Tibial artery (tissue), 4 donors: ENCODE measurements at places on chromosomes 3 and 15.
A peak's percentile ranks its signal among the peaks of the same experiment; 100 is the strongest.

DNA sequence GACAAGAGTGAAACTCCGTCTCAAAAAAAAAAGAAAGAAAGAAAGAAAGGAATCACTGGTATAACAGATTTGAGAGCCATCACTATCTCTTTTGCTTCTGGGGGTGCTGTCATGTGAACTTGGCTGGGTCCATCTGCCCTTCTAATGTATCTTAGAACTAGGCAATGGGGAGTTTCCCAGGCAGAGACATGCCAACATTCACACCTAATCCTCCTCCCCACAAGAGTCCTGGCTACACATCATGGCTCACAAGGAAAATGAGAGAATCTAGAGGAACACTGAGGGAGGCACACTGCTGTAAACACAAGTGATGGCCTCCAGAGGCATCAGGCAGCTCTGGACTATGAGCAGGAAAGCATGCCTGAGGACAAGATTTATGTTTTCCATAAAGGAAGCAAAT lies 67.8 kb upstream of the PPP2R3A start:
- no peak for DNase-seq

DNA sequence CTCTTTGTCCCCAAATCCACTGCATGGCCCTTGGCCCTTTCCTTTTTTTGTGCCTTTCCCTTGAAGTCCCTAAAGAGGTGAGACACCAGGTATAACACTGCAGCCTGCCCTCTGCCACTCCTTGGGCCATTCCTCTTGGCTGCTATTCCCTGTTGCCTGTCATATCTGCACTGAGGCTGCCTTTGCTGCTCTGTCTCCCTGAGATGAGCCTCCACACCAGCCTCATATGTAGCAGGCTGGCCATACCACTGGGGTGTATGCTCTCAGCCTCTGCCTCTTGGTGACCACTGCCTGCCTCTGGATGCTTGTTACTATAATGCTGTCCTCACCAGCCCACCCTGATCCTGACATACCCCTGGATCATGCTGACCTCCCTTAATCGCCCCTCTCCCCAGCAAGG lies 252.0 kb downstream of the CLSTN2 start:
- no peak for DNase-seq

- DNase-seq: no peak
Observed at GRCh38 chr3:193830791-193831191, 237.8 kb downstream of the OPA1 start.

GRCh38 chr3:159208050-159208449 lies 406.2 kb downstream of the MFSD1 start:
- DNase-seq: no peak

DNA sequence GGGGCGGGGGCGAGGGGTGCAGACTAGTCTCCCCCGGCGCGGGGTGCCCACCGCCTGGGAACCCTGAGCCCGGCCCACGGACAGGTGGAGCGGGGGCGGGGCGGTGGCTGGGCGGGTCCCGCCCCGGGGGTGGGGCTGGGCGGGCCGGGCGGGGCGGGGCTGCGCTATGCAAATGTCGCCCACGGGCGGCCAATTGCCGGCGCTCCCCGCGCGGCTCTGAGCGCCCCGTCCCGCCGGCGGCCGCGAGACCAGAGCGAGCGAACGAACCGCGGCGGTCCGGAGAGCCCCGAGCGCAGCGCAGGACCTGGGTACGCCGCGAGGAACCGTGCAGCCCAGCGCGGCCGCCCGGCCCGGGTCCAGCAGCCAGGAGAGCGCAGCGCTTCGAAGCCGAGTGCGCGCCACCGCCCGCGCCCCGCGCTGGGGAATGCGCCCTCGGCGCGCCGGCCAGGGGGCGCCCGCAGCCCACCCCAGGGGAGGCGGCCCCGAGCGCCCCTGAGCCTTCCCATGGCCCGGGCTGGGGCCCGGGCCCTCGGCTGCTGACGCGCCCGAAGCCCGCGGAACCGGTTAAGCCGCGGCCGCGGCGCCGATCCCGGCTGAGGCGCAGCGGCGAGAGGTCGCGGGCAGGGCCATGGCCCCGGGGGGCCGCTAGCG lies at the start of gene SEMA3F:
SEMA3F (plus strand) TSS at position 485 of the 651 bp plus-strand sequence. CDS start 4,299 bp downstream, outside the sequence.
- DNase-seq: peak; percentile 80

DNA sequence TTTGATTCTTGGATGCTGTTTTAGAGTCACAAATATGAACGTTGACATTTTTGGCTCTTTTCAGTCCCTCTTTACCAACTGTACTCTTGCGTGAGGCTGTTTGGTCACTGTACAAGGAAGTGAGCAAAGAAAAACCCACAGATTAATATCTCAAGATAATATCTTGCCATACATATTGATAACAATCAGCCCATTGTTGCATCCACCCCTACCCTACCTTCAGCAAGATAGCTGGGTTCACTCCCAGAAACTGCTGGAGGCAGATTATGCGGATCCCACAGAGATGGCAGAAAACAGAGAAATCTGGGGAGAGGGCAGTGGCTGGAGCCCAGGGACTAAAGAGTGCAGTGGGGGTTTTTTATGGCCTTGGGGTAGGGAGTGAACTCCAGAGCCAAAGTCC lies 29.9 kb upstream of the MFSD1 start:
- DNase-seq: no peak

GRCh38 chr3:120460181-120460790 lies 9.5 kb upstream of the FSTL1 start:
- DNase-seq: no peak

GRCh38 chr15:49875392-49875791 lies 243.6 kb downstream of the ATP8B4 start:
- no peak for DNase-seq

GRCh38 chr15:31489801-31490646 lies 163.4 kb downstream of the KLF13 start:
- no peak for DNase-seq

DNA sequence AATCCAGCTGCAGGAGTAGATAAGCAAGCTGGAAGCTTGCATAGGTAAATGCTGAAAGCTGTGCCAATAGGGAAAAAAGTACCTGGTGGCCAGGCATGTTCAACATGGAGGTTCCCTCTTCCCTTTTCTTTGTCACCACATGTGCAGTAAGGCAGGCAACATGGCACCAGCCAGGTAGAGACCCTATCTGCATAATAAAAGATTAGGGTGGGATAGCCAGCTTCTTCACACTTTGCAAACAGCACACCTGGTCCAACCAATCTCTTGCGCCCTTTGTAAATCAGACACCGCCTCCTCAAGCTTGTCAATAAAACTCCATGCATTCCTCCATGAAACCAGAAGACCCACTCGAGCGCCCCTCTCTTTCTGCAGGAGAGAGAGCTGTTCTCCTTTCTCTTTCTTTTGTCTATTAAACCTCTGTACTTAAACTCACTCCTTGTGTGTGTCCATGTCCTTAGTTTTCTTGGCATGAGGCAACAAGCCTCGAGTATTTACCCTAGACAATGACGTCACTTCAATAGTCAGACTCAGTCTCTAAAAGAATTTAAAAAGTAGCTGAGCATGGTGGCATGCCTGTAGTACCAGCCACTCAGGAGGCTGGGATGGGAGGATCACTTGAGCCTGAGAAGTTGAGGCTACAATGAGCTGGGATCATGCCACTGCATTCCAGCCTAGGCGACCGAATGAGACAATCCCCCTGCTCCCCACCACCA lies 256.3 kb downstream of the SCAPER start:
- no peak for DNase-seq

GRCh38 chr15:78663703-78664102 lies 22.7 kb upstream of the CHRNB4 start:
- DNase-seq: no peak

GRCh38 chr15:59329570-59330350 lies 42.9 kb downstream of the MYO1E start:
- peak; percentile 29 for DNase-seq

GRCh38 chr15:70741107-70741531 lies 22.2 kb downstream of the UACA start:
- peak; percentile 87 for DNase-seq

DNA sequence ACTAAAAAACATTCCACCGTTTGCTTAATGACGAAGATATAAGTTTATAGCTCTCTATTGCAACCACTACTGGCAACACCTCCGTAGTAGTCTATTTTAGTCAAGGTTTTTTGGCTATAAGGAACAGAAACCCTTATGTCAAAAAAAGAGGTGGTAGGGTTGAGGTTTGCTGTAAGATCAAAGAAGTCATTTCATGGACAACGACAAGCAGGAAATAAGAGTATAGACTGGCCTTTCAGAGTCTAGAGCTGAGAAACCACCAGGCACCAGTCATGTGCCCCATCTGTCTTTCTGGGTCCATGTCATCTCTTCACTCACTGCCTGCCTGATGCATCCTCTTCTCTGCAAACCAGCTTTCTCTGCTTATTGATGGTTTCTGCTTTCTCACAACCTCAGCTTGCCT lies 42.7 kb downstream of the THBS1 start:
- DNase-seq: no peak

GRCh38 chr3:11536132-11536935 lies 107.4 kb downstream of the VGLL4 start:
- peak; percentile 59 for DNase-seq

- DNase-seq: no peak
Observed at GRCh38 chr15:67406257-67406861, 114.6 kb upstream of the C15orf61 start.

DNA sequence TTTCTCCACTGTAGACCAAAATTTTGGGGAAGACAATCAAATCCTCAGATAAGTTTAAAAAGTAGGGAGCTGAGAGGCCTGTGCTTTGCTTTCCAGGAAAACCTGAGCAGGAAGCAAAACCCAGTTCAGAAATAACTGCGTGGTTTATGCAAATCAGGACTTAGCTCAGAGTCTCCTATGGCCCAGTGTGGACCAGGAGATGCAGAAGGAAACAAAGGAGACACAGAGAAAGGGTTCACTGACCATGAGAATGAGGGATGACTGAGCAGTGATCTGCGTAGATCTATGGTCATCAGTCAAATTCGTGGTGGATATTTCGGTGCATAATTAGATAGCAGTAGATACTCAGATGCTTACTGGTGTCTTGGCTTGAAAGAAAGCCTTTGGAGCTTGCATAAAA lies 196.6 kb downstream of the TPRG1 start:
- DNase-seq: no peak

DNA sequence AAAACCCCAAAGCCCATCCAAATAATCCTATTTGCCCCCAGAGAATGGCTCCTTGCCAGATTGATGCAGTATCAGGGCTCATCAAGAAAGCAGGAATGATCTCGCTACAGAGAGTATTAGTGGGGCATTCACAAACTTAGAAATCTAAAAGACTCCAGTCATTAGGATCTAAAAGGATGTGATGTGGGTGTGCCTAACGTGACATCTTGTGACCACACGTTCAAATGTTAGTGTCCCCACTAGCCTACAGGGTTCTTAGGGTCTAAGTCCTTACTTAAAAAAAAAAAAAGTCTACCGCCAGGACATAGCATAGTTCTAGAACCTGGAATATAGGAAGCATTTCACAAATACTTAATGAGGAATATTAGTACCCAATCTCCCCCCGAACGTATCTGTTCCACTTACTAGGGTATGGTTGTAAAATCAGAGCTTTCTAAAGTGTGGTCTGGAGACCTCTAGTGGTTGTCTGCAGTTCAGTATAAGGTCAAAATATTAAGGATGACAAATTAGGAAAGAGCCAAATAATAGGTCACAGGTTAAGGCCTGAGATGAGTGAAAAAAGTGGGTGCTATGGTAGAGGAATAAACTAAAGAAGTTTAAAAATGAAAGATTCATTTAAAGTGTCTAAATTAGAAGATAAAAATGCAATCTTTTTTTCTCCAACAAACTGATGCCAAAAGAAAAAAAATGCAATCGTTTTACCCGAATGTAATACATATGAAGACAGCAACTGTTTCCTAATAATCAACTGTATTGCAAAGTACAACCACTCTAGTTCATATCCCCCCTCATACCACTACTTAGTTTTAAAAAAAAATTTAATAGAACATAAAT lies 4.2 kb upstream of the CHRM5 start:
- no peak for DNase-seq

DNA sequence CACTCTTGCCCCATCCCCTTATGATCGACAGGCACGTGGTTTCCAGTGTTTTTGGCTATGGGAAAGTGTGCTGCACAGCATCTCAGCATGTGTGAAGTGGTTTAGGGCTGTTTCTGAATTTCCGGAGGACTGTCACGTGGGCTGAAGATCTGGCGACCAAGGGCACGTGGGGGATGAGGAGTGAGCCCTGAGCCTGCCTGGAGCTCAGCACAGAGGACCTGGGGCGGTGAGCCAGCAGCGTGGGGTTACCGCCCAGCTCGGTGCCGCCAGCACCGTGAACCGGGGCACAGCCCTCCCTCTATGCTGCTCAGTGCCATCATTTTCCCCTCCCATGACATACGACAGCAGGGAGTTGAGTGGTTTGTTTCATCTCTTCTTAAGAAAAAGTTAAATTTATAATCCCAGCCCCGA lies 150.2 kb downstream of the DNAJB8 start:
- no peak for DNase-seq

DNA sequence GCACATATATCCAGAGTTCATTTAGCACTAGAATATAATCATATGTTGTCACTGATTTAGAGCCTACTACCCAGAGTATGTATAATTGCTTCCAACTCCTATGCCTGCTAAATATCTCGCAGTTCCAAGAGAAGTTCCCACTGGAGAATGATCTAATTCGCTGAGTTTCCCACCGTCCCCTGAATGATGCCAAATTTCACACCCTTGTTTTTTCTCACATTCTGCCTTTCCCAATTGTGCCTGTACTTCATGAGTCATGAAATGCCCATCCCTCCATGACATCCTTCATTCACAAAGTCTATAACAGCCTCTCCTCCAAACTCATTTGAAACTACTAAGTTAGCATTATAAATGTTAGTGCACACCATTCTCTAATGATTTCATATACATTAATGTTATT lies 177.2 kb downstream of the CBLB start:
- DNase-seq: no peak

- no peak for DNase-seq
Observed at GRCh38 chr15:92772626-92773244, 117.2 kb upstream of the FAM174B start.

DNA sequence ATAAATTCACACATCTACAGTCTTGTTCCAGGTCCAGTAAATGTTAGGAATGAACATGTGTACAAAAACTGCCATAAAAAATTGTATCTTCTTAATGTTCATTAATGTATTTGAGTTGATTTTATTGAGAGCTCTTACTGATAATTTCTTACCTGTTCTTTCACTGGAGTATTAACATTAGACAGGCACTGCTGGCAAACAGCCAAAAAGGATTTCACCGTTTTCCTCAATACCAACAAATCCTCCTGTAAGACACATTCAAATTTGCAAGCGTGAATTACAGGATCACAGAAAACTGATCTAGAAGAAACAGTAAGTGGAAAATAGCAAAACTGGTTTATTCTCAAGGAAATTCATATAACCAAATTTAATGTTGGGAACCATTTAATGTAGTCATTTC lies 127.4 kb downstream of the PCCB start:
- no peak for DNase-seq

DNA sequence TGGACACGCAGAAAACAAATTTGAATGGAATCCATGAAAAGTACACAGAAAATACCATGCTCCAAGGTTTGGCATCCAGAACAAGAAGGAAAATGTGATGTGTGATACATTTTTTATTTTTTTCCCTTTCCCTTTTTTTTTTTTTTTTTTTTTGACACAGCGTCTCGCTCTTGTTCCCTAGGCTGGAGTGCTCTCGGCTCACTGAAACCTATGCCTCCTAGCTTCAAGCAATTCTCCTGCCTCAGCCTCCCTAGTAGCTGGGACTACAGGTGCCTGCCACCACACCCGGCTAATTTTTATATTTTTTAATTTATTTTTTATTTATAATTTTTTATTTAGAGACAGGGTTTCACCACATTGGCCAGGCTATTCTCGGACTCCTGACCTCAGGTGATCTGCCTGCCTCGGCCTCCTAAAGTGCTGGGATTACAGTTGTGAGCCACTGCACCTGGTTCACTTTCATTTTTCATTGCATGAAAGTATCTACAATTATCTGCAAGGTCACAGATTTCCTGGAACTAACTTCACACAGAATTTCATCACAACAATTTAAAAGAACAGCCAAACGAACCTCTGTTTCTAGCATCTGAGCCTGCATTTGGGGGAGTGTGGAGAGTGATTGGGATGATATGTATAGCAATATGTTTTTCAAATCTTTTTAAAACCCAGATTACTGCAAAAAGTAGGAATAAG lies 8.3 kb downstream of the POU1F1 start:
- DNase-seq: no peak
